ENCODE measurements at places on chromosomes 11 and 22.

DNA sequence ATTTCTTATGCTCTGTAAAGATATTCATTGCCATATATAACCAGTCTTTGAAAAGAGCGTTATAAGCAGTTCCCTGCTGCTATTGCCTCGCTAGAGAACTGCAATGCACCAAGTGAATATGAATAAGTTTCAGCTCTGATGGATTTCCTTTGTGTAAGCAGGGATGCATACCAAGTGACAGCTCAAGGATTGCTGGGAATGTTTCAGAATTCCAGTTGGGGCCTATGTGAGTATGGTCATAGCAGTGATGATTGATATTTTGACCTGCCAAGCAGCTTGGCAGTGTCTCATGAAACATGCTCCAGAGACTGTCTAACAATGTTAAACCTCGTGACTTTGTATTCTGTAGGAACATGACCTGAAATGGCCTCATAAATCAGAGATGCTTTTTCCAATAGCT lies 312.6 kb downstream of the C11orf87 start:
- DNase-seq = no peak

- DNase-seq = no peak
These were observed 48.3 kb upstream of the PHOX2A start for GRCh38 chr11:72292106-72292785.

DNA sequence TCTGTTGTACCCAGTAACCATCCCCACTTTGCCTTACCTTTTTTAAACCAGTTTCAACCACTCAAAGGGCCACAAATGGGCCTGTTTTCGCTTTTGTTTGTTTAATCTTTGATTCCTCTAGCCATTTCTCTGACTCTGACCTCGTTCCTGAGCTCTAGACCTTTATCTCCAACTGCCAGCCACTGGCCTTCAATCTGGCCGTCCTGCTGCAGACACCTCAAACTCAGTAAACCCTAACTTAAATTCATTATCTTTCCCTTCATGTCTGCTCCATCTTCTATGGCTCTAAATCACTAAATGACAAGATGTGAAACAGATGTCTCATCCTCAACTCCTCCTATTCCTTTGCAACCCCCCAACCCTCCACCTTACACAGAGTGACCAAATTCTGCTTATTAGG lies 1.3 kb upstream of the GDPD4 start:
- no peak for DNase-seq

GRCh38 chr22:20606041-20606783 lies 98.8 kb downstream of the MED15 start:
- peak; percentile 81 for DNase-seq

DNA sequence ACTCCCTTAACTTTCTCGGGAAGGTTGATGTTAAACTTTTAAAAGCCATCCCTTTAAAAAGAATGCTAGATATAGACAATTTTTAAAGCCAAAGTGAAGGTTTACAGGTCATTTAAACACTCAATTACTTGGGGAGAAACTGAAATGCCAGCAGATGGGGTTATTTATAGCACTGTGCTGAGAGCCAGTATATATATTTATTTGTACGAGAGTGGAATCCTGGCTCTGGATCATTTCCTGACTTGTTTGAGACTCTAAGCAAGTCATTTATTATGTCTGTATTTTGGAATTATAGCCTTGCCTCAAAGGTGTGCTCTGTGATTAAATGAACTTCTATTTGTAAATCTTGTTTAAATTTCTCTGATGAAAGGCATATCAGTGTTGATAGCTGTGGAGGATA lies 6.8 kb upstream of the ZBED5 start:
- no peak for DNase-seq

DNA sequence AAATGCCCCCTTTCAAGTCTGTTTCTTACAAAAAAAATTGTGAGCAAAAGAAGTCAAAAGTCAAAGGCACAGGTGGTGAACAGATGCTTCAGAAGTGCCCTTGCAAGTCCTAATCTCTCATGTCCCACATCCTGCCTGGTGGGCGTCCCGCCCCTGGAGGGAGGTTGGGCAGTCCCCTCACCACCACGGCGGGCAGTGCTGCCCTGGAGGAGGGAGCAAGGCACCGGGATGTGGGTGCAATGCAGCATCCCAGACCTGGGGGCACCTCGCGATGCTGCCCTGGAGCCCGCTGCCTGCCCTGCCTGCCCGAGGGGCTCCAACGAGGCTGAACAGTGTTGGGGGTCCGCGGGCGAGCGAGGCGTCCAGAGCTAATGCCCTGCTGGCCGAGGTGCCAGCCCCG lies 15.9 kb downstream of the MRGPRG start:
- no peak for DNase-seq

GRCh38 chr11:68983801-68984200 lies 3.0 kb upstream of the MRGPRD start:
- no peak for DNase-seq

GRCh38 chr11:47667135-47667534 lies 24.8 kb upstream of the MTCH2 start:
- DNase-seq = no peak

GRCh38 chr11:36130401-36130800 lies 158.8 kb downstream of the COMMD9 start:
- no peak for DNase-seq
